Naive thymus-derived CD4-positive, alpha-beta T cell (primary cell): ENCODE measurements at places on chromosomes 12 and 14. TPM values are rescaled to one million over a fixed set of nuclear protein-coding genes. Genes with fewer than 3 reads are reported as not detected.

DNA sequence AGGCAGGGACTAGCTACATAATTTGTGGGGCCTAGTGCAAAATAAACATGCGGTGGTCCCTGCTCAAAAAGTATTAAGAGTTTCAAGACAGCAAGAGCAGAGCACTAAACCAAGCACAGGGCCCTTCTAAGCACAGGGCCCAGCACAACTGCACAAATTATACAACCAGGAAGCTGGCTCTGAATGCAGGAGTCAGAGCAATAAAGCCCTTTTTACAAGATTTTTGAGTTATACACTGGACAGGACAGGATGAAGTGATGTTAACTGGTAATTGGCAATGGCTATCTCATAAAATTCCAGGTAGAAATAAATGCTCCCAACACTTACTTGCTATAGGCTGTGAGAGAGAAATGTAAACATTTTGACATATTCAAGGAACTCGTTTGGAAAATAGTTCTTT, 86.2 kb upstream of the GPHB5 start:
- no peak for DNase-seq
- no peak overlapping the region for H3K27ac ChIP-seq
- H3K36me3 ChIP-seq, result no peaks in the 10 kb centered on the region
- H3K27me3 ChIP-seq, result no peaks in the 10 kb centered on the region

DNA sequence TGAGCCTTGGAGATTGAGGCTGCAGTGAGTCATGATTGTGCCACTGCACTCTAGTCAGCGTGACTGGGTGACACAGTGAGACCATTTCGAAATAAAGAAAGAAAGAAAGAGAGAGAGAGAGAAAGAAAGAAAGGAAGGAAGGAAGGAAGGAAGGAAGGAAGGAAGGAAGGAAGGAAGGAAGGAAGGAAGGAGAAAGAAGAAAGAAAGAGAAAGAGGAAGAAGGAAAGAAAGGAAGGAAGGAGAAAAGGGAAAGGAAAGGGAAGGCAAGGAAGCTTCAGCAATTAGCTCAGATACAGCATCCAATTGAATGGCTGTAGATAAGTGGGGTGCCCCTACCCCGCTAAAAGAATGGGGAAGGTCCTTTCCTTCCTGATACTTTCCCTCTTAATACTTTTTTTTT, 9.5 kb upstream of the NAA30 start:
- no peaks in the 10 kb centered on the region for H3K36me3 ChIP-seq
- no peaks in the 10 kb centered on the region for H3K27me3 ChIP-seq

Gene SINHCAF
- total RNA-seq, result 97.4 TPM

Gene PRH2
- total RNA-seq, result not detected

Gene OR8S1
- not detected for total RNA-seq

Gene GDF3
- total RNA-seq, result not detected
